ENCODE measurements at places on chromosomes 1 and 21.

GRCh38 chr1:41330588-41331545, 30.4 kb upstream of the FOXO6 start:
- no peak for DNase-seq

DNA sequence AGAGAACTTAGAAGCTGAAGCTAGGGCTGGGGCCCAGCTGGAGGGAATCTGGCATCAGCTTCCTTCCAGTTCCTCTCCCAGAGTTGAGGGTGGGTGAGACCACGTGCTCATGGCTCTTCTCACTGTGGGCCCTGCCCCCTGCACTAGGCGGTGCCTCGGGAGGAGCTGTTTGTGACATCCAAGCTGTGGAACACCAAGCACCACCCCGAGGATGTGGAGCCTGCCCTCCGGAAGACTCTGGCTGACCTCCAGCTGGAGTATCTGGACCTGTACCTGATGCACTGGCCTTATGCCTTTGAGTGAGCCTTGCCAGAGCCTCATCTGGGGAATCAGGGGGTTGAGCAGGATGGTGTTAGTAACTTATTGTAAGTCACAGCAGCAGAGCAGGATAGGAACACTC, 16.1 kb downstream of the AKR1A1 start:
- DNase-seq = no peak

DNA sequence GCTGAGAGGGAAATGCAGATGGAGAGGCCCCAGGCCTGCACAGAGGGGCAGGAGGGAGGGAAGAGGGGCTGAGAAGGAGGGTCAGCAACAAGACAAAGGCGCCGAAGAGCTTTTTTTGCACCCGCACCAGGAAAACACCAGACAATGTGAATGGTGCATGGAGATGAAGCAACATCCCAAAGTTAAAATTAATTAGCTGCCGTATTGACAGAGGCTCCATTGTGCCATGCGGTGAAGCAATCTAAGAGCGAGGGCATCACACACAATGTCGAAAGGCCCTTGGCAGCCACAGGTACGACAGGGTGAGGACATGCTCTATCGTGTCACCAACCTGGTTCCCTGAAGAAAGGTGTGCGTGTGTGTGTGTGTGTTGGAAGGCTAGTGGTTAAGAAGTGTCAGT, 41.2 kb downstream of the SSBP3 start:
- DNase-seq = no peak

DNA sequence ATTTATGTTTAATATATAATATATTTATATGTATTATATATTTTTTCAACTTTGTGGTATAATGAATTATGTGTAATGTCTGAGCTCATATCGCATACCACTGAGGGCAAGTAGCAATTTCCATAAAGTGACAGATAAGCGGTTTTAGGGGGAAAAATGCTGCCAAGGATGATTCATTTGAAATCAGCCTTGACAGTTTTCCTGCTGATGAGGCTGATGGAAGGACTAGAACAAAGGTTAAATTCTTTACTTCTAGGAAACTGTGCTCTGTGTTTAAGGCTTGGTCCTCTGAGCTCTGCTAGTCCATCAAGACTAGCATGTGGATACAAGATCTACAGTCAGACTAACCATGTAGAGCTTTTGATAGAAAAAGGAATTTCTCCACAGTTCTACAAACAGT, 19.3 kb upstream of the DDAH1 start:
- no peak for DNase-seq

DNA sequence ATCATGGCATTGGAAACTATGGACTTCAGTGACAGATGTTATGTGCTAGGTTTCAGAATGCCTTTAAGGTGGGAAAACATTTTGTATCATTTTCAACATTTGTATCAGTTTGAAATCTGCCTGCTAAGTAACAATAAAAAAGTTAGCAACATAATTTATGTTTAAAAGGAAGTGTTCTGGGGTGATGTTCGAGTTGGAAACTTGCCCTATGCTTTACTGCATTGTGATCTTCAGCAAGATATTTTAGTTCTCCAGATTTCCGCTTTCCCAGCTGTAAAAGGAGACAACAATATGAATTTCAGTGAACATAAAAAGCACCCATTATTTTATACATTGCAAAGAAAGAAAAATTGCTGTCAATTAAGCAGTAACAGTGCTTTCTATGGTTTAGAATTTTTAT, 187.4 kb downstream of the DISC1 start:
- no peak for DNase-seq

DNA sequence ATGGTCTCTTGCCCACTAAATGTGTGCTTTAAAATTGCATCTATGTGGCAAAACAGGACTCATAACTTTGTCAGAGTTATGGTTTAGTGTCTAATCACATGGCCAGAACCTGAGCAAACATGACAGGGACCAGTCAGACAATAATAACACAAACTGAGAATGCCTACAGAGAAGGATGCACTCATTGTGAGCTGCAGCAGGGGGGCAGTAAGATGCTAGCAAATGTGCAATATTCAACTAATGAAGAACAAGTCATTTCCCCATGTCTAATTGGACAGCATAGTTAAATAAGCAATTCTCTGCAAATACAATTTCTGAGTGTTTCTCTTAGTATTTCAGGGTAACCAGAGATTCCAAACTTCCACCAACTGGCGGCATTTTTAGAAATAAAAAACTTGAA, 30.8 kb downstream of the SPAG17 start:
- DNase-seq = no peak

DNA sequence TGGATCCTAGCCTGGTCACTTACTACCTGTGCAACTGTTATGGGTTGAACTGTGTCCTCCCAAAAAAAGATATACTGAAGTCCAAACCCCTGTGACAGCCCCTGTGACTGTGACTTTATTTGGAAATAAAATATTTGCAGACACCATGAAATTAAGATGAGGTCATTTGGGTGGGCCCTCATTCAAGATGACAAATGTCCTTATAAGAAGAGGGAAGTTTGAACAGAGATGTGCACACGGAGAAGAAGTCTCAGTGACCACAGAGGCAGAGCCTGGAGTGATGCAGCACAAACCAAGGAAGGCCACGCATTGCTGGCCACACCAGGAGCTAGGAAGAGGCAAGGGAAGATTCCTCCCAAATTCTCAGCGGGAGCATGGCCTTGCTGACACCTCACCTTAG, 249.7 kb upstream of the RUNX1 start:
- DNase-seq = no peak

DNA sequence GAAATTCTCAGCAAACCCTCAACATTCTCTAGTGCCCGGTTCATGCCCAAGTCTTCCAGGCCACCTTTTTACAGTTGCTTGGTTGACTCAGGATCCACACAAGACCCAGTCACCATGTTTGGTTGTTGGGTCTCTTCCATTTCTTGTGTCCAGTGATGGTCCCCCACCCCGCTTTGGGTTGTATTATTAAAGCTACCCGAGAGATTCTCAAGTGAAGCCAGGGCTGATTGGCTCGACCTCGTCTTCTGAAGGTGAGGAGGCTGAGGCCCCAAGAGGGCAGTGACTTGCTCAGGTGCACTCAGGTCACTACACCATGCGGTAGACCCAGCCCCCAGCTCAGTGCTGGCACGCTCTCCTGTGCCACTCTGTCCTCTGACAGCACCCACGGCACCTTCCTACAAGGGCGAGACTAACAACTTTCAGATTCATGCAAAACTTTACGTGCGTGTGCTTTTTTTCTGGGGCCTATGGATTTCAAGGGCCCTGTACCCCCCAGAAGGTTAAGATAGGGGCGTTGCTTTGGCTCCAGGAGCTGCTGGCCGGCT, 50.3 kb downstream of the CAPN9 start:
- DNase-seq = no peak

DNA sequence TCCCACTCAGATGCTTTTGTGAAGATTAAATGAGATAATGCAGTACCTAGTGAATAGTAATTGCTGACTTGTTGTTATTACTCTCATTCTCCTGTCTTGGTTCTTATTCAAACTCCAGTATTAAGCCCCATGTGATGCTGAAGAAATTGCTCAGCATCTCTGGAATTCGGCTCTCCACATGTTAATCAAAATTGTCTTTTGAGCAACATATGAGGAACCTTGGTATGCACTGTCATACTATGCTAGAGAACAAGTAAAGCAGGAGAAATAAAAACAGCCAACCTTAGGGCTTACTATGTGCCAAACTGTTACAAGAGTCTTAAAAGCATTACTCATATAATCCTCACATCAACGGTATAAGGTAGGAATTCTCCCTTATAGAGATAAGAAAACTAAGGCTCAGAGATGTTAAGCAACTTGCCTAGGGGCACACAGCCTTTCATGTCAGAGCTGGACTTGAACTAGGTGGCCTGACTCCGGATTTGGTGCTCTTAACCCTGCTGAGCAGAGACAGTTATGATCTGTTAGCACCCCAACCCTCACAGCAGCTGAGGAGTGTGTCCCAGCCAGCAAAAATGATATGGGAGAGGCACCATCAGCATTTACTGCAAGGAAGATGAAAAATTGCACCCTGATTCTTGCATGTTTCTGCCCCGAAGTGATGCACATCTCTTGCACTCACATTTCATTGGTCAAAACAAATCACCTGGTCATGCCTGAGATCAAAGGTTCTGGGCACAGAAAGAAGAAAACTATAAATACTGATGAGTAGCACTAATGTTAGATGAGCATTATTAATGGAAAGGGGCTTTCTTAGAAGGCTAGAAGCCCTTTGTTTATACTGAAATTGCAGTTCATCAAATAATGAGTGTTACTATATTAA, 102.3 kb downstream of the OMA1 start:
- DNase-seq = no peak

DNA sequence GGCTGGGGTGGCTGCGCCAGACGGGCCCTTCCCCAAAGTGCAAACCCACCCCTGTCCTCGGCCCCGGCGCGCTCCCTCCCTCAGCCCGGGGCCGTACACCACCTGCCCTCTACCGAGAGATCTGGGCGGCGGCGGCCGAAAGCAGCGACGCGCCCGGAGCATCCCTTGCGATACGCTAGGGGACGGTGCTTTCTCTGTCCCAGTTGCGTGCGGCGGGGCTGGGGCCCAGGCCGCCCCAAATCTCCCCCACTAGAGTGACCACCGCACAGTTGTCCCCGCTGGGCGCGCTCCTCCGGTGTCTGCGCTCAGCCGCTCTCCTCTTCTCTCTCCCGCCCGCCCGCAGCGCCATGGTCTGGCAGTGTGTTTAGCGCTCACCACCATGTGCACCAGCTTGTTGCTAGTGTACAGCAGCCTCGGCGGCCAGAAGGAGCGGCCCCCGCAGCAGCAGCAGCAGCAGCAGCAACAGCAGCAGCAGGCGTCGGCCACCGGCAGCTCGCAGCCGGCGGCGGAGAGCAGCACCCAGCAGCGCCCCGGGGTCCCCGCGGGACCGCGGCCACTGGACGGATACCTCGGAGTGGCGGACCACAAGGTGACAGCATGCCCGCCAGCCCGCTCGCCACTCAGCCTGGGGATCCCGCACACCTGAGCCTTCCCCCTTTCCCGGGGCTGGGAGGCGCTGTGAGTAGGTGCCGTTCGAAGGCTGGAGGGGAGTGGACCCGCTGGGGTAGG, 1.0 kb downstream of the ST6GALNAC5 start:
- DNase-seq = no peak

DNA sequence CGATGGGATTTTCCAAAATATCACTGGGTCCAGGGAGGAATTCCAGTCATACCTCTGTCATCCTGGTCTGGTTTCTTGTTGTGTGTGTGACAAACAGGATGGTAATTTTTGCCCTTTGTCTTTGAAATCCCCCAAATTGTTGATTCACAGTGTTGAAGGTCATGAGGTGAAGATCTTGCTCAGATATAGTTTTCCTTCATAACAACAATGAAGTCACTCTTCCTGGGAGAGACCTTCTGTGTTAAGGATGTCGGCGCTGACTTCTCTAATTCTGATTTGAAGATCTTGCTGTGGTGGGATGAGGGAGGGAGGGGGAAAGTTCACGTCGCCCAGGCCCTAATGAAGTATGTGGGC, 32.2 kb upstream of the MPZL1 start:
- no peak for DNase-seq

DNA sequence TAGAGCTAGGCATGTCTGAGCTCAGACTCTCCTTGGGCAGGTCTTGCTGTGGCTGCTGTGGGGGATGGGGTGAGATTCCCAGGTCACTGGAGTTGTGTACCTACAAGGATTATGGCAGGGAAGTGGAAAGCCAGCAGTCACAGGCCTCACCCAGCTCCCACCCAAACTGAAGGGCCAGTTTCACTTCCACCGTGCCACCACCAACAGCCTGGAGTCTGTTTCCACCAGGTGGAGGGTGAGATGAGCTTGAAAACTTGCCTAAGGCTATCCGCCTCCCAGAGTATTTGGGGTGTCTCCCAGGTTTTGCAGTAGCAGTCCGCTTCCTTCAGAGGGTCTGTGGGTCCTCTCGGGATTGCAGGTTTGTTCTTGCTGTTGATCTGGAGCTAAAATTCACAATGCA, 327.7 kb downstream of the PTPRC start:
- no peak for DNase-seq

GRCh38 chr1:17605582-17606344, 66.3 kb downstream of the ARHGEF10L start:
- DNase-seq = no peak

DNA sequence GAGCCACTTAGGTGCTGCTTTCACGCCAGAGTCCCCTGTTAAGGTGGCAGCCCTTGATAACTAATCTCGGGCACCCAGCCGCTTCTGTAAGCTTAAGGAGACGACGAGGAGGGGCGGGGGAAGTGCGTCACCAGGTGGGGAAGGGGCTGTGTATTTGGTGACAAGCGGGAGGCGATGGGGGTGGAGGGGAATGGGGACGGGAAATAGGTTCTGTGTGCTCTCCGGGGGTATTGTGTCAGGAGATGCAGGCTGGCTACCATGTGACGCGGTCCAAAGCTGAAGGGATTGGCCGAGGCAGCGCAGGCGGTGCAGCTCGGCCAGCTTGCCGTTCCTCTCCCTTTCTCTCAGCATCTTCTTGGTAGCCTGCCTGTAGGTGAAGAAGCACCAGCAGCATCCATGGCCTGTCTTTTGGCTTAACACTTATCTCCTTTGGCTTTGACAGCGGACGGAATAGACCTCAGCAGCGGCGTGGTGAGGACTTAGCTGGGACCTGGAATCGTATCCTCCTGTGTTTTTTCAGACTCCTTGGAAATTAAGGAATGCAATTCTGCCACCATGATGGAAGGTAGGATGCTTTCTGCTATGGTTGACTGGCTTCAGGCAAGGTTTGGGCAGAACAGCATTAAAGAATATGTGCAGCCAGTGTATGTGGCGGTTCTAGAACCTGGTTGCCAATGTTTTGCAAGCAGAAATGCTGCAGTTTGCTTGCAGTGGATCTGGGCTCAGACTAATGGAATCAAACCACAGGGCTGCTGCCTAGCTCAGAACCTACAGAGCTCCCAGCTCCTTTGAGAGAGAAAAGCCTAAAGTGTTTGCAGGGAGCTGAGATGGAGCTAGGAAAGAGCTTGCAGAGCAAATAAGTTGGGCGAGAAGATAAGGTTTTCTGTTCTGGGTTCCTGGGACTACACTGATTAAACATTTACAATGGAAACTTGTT, at the start of gene SGIP1:
TSS of gene SGIP1 (plus strand) at position 350 of the 937 bp plus-strand sequence. CDS start at position 556, 206 bp downstream.
- DNase-seq = no peak

- no peak for DNase-seq
Observed at GRCh38 chr1:72050551-72050950, 231.8 kb downstream of the NEGR1 start.

DNA sequence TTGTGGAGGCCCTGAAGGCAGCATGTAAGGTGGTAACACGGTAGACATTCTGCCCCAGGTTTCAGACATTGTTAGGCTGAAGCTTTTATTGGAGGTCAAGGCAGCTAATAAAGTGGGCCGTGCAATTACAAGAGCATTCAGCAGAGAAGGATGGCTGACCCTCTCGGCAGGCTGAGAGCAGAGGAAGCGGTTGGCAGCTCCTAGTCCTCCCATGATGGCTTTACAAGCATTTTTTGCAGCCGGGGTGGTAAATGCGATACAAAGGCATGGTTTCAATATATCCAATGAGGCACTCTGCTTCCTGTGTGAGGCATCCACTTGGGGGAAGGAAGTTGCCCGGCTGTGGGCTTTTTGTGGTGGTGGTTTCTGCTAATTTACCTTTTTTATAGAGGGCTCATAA, 14.6 kb downstream of the KIF26B start:
- DNase-seq = no peak

- DNase-seq = no peak
Observed at GRCh38 chr1:235203428-235203827, 42.4 kb upstream of the RBM34 start.
